ENCODE measurements at places on chromosomes 7 and 10.

DNA sequence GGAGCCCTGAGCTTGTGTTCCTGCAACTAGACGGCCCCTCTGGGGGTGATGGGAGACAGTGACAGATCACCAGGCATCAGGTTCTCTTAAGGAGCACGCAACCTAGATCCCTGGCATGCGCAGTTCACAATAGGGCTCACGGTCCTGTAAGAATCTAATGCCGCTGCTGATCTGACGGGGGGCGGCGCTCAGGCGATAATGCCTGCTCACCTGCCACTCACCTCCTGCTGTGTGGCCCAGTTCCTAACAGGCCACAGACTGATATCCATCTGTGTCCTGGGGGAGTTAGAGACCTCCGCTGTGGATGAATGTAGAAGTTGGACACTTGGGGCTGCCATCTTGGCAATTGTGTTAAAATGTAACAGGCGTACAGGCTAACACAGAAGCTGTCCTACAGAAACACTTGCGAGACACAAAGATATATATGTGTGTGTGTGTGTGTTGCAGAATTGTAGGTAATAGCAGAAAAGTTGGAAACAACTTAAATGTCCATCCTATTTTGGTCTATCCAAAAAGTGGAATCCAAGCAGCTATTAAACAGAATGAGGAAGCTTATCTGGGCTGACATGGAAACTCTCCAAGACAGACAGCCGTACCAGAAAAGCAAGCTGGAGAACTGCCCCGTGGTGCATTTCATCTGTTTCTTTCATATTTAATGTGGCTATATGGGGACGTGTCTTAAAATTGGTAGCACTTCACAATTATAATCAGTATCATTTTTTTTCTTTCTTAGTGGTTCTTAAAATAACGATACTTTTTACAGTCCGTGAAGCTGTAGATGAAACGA is 82.8 kb downstream of the MKI67 start:
- no peak for DNase-seq

DNA sequence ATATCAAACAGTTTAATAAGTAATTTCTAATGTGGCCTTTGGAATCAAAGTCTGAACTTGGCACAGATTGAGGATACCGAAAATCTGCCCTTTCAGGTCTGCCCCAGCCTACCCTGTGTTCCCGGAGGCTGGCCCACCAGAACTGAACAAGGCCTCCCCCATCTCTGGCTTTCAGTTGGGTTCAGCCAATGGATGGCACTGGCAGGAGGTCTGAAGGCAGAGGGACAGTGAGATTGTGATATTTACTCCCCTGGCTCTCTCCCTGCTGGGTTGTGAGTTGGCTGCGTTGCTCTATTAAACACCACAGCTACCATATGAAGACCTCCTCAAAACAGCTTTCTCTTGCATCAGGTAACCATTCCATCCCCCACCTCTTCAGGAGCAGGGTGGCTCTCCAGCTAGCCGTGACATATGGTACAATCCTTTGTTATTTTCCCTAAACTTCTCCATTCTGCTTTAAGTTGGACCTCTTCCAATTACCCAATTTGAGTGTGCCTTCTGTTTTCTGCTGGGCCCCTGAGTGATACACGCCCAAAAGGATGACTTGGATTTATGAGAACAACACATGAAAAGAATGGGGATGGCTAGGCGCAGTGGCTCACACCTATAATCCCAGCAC is 28.1 kb downstream of the DNMBP start:
- DNase-seq: no peak

- DNase-seq: no peak
Measured at GRCh38 chr7:37191797-37192196, 256.9 kb downstream of the ELMO1 start.

DNA sequence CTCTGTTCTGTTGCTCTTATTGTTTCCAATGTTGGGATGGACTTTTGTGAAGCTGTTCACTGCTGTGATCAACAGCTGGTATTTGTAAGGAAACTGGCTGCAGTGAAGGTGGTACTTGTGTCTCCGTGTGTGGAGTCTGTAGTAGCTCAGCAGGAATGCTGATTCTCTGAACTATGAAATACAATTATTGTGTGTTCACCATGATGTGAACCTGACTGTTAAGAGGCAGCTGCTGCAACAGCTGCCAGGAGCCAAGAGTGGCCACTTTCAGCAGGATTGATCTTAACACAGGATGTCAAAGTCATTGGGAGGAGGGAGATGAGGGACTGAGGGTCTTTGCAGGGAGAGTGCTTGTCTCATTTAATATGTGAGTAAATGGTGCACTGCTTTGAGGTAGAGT is 13.9 kb downstream of the VSTM2A start:
- no peak for DNase-seq

DNA sequence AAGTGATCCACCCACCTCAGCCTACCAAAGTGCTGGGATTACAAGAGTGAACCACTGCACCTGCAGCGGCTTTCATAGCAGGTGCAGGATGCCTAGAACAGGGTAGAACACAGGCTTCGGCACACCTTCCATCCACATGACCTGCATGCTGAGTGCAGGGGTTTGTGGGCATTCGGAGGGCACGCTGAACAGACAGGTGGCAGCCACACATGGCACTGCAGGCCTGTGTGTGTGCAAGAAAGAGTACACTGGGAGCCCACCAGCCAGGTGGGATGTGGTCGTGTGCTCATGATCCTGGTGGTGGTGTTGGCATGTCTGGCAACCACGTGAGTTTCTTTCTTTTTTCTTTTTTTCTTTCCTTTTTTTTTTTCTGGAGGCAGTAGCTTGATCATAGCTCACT is 38.4 kb downstream of the GRID2IP start:
- DNase-seq: no peak

DNA sequence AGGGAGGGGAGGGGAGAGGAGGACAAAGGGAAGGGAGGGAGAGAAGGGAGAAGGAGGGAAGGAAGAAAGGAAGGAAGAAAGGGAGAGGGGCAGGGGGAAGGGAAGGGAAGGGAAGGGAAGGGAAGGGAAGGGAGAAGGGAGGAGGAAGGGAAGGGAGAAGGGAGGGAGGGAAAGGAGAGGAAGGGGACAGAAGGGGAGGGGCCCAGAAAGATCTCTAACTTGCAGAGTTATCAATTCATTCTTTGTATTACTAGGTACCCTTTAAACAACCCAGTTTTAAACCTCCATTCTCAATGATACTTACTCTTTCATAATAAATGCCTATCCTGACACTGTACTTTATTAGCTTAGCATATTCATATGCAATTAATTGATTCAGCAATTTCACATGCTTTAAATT is 192.0 kb downstream of the ELMO1 start:
- DNase-seq: no peak

DNA sequence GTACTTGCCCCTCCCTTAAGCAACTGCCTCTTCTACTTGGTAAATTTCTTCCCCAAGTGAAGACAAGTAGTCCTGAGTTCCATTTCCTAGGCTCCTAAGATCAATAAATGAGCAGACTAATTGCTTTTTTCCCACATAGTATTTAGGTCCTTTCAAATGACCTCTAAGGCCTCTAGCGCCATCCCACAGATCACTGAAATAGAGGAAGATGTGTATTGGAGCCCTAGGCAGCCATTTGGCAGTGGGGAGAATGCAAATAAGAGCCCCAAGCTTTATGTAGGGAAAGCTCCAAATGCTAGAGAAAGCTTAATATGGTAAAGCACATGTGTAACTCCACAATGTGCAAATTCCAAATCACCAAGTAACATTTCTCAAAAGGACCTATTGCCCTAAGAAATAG is 316.5 kb upstream of the PHF14 start:
- DNase-seq: no peak

DNA sequence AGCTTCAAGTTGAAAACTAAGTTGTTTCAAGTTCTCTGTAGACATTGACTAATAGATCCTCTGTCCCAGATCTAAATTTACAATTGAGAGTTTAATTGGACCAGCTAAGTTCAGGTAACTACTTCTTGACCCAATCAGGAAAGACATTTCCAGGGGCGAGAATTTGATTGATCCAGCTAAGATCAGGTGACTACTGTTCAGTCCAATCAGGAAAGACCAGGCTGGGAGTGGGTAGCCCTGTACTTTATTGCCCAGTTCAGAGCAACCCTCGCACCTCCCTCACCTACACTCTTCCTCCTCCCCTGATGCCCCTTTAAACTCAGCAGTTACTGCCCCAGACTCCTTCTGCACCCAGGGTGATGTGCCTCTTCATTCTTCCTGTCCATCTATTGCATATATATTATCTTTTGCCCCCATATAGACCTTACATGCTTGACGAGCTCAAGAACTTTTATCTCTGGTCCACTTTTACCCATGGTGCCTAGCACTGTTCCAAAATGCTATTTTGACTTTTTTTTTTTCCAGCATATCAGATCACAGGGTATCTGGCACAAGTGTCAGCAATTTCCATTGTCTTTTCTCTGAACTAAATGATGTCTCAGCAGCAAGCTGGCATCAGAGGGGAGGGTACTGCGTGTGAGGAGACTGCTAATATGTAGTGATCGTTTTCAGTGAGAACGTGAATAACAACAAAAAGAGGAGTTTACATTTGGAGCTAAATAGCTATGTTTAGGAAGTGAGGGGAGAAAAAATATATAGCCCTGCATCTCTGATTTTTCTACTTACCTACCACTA is 169.4 kb downstream of the KIAA1217 start:
- DNase-seq: no peak

GRCh38 chr10:6929148-6929830 is 349.2 kb upstream of the PRKCQ start:
- DNase-seq: no peak

DNA sequence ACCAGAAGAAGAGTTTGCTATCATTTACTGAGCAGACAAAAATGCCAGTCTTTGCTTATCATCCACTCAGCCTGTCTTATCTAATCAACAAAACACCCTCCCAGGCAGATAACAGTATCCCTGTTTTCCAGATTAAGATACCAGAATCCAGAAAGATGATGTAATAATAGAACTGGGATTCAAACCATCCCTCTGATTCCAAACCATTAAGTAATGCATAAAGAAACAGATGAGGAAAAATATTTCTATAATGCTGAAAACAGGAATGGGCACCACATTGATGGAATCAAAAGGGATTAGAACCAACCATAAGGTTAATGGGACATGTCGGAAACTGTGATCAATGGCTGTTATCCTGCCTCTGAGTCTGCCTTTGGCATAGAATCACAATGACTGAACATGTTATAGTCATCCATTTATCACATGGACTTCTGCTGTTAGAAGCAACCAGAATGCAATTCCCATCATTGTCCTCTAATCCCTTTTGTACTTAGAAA is 92.1 kb upstream of the RSU1 start:
- no peak for DNase-seq

GRCh38 chr7:55075464-55076021 is 56.7 kb downstream of the EGFR start:
- no peak for DNase-seq

DNA sequence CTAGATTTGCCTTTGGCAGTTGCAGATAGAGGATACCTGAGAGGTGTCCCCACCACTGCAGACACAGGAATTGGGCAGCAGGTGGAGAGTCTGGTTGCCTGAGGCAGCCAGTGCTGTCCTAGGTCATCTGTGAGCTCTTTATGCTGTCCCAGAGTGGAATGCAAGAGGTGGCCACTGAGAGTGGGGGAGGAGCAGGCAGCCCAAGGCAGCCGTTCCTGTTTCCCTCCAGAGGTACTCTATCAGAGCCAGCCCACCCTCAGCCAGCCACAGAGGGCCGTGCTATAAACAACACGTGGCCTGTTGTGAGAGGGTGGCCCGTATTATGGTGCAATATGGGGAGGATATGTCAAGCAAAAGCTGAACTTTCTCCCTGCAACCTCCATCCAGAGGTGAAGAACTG is 8.5 kb downstream of the LRRC18 start:
- DNase-seq: no peak

GRCh38 chr7:80082213-80082612 is 52.4 kb upstream of the GNAI1 start:
- DNase-seq: no peak

GRCh38 chr7:36946401-36946739 is 222.1 kb upstream of the AOAH start:
- DNase-seq: no peak

GRCh38 chr7:102412548-102412947 is 16.4 kb downstream of the PRKRIP1 start:
- DNase-seq: no peak

GRCh38 chr10:19937989-19938388 is 121.8 kb downstream of the PLXDC2 start:
- no peak for DNase-seq

DNA sequence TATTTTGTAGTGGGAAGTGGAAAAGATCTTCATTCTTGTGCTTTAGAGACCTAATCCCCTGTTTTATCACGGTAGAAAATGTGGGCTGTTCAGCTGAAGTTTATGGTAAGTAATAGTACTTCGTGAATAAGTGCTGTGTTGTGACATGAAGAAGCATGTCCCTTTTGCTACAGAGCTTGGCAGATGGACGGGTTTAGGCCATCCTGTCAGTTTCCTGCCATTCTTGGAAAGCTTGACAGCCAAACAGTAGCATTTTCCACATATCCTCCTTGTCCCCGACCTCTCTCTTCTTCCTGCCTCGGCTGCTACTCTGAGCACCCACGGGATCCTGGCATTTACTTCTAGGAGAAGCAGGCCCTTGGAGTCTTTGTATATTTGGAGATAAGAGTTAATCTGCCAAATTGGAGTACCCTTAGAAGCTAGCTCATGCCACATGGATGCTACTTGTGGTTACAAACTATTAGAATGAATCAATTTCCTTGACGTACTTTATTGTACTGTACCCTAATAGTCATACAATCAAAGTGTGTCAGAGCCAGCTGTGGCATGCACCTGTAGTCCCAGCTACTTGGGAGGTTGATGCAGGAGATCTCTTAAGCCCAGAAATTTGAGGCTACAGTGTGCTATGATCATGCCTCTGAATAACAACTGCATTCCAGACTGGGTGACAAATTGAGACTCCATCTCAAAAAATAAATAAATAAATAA is 39.2 kb downstream of the PNLIPRP3 start:
- DNase-seq: no peak

GRCh38 chr10:23046027-23046426 is 49.4 kb upstream of the MSRB2 start:
- DNase-seq: no peak

DNA sequence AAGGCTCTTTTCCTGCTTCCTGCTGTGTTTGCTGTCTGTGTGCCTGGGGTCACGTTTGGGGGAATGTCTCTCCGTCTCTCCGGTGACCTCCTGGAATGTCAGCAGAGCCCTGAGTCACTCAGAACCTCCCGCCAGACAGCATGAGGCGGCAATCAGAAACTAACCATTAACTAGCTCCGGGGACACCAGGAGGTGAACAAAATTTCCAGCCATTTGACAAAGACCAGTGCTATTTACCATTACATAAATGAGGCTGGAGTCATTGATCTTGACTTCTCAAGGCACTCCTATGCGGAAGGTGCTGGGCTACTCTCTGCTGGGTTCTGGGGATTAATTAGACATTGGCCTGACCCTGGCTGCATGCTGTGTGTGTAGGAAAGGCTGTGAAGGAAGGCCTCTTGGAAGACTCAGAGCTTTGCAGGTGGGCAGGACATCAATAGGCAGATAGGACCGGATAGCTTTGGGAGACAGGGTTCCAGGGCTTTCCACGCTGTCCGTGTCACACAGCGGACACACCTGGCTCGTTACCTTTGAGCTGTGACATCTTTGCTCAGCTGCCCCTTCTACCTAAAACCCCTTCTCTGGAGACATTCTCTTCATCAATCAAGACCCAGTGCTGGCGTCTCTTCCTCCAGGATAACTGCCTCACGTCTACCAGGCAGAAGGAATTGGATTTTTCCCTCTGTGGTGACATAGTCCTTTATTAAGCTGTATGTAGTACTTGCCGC is 77.0 kb downstream of the PFKFB3 start:
- no peak for DNase-seq

All from cortex of kidney (tissue), 1 donor.